ENCODE measurements at places on chromosomes 5 and 9.

GRCh38 chr5:112995764-112996618 lies 19.4 kb downstream of the DCP2 start:
- peak; percentile 71 for DNase-seq

DNA sequence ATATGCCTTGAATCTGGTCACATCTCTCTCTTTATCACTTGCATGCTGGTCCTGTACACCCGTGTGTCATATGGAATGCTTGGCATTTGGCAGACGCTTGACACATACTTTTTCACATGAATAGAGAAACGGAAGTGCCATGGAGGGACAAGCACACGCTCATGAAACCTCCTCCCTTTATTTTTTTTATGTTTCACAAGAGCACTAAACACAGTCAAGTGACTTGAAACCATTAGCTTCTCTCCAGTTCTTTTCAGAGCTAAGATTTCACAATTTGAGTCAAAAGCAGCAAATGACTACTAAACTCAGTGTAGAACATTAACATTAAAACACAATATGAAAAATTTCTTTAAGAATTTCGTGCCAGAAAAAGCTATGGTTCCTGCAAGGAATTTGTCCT lies 151.1 kb downstream of the DOCK2 start:
- peak; percentile 81 for DNase-seq

DNA sequence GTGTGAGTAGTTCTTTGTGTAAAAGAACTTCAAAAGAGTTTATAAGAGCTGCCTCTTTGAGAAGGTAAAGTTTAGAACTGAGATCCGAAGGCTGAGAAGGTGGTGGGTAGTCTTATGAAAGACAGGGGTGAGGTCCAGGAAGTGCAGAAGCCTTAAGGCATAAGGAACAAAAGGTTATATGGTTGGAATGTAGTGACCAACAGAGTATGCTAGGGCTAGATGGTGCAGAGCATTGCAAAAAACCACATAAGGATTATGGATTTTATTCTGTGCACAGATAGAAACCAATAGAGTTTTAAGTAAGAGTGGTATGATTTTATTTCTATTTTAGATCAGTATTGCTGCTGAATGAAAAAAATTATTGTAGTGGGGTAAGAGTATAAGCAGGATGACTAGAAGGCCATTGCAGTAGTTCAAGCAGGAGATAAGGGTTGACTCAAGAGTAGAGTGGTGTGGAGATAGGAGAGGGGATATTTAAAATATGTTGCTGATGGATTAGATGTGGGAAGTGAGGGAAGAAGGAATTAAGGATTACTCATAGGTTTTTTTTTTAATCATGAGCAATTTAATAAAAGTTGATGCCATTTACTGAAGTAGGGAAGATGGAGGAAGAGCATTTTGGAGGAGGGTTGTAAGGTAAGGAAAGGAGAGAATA lies 3.7 kb downstream of the RECK start:
- peak; percentile 61 for DNase-seq

- DNase-seq, result no peak
Observed at GRCh38 chr5:138663009-138663408, 87.8 kb upstream of the HSPA9 start.

DNA sequence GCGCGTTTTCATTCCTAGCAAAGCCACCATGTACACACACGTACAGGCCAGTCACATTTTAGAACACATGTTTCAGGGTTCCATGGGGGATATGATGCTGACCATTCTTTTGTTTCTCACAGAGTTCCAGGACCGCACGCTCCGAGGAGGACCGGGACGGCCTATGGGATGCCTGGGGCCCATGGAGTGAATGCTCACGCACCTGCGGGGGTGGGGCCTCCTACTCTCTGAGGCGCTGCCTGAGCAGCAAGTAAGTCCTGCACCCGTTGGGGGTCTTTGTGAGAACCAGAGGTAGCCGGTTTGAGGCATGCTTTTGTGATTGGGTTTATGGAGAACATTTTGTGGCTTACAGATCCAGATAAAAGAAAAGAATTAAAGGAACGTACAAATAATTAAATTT lies 30.8 kb downstream of the ADAMTSL1 start:
- no peak for DNase-seq

DNA sequence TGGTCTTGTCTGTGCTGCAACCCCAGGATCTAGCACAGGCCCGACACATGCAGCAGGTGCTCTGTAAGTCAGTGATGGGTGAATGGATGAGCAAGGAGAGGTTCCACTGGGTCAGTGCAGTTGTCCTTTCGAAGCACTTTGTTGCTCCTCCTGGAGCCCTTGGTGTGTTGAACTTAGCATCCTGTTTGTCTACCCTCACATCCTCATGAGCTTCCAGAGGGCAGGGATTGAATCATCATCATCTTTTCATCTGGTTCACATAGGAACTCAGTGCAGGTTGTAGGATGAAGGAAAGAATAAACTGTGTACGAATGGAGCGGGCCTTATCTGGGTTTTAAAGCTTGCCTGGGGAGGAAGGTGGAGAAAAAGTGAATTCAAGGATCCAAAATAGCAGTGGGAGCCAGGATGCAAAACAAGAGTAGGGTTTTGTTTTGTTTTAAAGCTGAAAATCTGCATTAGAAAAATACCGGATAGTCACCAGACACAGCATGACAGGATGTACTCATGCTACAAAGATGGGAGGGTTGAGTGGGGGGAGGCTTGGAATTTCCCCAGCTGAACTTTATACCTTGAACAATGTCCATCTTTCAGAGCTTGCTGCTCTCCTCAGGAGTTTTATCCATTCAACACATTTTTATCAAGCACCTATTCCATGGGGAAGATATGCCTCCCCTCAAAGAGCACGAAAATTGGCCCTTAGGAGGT lies 55.8 kb downstream of the PTTG1 start:
- peak; percentile 9 for DNase-seq

DNA sequence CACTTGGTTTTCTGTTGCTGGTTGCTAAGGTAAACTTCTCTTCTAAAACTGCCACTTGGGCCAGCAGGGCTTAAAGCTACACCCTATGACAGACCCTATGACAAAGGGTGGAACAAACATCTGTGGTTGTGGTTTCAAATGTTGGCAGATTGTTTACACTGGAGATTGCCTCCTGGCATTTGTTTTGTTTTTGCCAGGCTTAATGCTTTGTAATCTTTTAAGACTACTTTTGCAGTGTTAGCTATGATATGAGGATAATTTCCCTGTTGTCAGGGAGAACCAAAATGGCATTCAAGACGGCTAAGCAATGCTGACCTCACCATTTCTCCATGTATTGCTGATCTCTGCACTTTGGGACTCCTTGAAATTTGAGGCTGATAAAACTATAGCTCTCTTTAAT lies 50.3 kb downstream of the MAMDC2 start:
- no peak for DNase-seq

- peak; percentile 40 for DNase-seq
Observed at GRCh38 chr9:32589083-32589723, 16.2 kb upstream of the NDUFB6 start.

DNA sequence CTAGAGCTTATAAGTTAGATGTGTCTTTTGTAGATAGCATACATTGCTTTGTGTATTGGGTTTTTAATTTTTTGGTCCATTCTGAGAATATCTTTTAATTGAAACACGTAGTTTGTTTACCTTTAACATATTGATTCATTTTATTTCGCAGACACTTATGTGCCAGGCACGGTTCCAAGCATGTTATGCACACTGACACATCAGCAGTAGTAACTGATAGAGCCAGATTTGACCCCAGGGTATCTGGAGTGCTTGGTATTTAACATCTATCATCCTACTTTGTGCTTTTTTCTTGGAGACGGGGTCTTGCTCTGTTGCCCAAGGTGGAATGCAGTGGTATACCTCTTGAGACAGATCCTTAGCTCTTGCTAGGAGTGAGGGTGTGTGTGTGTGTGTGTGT lies 71.9 kb downstream of the USP20 start:
- DNase-seq, result no peak

GRCh38 chr5:176773408-176774035 lies 36.8 kb upstream of the UNC5A start:
- no peak for DNase-seq

DNA sequence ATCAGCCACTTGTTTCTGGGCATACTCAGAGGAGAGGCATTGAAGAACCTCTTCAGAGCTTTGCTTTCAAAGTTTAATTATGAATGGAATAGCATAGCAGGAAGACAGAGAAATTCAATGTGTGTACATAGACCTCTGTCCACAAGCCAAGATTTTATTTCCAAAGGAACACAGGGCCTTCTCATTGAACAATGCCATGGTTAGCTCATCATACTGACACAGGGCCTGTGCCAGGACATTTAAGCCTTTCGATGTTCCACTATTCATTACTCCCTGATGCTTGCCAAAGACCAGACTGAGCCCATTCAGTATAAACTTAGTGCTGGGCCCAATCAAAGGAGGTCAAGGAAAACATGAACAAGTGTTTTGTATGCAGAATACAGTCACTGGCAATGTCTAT lies 280.8 kb downstream of the FBXL17 start:
- no peak for DNase-seq

- no peak for DNase-seq
Observed at GRCh38 chr9:128142061-128142460, 7.2 kb upstream of the LCN2 start.

GRCh38 chr9:95813923-95814322 lies 61.6 kb upstream of the ERCC6L2 start:
- no peak for DNase-seq

DNA sequence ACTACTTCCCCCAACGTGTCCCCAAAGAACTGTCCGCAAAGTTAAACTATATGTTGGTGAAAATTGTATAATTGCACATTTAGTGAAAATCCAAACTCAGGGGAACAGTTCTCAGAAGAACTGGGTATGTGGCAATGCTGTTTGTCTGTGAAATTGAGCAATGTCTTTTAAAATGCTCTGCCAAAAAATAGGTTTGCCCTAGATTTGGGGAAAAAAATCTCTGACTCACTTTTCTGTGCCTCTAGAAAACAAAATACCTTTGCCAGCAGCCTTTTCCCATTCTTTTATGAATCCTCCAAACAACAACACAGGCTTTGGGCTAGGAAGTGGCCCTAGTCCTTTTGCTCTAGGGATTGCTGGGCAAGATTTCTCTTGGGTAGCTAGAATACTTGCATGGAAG lies 37.4 kb upstream of the ZNF608 start:
- DNase-seq, result peak; percentile 1

DNA sequence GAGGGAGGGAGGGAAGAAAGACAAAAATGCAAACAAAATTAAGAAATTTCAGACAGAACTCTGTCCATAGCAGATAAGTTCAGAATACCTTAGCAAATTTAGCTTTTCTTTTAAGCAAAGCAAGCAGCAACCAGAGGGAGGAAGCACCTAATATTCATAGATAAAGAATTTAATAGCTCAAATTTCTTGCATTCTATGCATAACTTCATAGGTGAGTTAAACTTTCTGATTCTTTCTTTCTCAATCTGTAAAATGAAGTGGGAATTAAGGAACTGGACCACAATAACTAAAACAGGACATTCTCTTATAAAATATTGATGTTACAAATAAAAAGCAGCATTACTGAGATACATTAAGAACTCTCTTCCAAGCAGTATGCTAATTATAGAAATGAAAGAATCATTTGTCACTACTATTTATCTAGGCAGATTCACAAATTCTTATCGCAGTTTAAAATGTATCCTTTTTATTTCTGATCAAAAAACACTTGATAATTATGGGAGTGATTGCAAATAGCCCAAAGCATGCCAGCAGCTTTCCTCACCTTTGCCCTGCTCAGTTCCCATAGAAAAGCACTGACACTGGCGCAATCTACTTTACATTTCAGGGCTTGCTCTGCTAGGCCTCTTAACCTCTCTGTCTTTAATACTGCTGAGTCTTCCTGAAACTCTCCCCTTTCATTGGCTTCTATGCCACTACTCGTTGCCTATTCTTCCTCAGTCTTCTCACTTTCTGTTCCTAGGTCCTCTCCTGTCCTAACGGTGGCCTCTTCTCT lies 341.8 kb downstream of the PIK3R1 start:
- peak; percentile 52 for DNase-seq

DNA sequence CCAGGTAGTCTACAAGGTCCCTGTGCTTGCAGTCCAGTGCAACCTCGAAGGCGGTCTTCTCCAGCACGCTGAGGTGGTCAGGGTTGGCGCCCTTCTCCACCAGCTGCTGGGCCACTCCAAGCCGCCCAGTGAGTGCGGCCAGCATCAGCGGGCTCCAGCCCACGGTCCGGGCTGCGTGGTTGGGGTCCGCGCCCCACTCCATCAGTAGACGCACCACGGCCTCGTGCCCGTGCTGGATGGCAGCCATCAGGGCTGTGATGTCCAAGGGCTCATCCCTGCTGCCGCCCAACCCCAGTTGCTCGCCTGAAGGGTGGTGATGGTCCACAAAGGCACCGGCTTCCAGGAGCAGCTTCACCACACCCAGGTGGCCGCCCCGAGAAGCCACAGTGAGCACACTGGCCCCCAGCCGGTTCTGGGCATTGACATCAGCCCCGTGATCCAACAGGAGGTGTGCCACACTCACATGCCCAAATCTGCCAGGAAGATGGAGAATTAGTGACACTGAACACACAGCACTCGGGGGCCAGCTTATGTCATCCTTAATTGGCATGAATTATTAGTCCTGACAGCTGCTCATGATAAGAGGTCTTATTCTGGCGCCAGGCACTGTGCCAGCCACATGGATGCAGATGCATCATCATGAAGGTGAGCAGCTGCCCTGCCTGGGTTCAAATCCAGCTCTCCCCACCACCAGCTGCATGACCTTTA lies 6.1 kb downstream of the ANKS6 start:
- DNase-seq, result no peak

- DNase-seq, result peak; percentile 73
Observed at GRCh38 chr9:12935714-12936113, 160.9 kb downstream of the LURAP1L start.

DNA sequence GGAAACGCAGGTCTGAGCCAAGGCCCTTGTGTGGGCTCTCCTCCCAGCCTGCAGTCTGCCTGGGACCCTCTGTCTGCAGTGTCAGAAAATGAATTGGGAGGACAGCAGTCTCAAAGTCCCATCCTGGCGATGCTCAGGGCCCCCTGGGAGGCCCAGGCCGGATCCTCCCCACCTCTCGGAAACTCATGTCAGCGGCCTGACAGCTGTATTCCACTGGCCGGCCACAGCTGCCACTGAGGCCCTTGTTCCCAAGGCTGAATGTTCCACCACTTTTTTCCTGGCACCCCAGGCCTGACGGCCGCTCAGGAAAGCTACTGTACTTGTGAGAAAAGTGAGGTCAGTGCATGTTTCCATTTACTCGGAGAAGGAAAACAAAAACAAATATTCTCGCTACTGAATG lies 180.0 kb downstream of the FGF18 start:
- no peak for DNase-seq

- DNase-seq, result no peak
Observed at GRCh38 chr9:36956908-36957307, 77.2 kb downstream of the PAX5 start.

DNA sequence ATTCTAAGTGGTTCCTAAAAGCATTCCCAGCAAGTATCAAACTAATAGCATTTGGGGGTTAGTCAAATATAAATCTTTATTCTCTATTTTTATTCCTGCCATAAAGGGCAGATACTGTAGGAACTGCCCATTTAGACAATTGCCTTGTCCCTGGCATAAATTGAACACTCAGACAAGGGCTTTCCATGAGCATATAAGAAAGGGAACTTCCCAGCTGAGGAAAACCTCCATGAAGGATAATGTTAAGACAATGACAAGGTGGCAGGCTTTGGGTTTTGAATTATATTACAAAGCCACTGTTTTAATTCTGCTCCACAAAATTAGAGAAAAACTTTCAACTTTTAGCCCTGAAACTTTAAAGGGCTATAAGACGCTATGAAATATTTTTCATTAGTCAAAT lies 81.3 kb downstream of the ST8SIA4 start:
- no peak for DNase-seq

Measured in fibroblast of skin of scalp (primary cell).